ENCODE measurements at places on chromosomes 12 and 14.

GRCh38 chr12:99147130-99147529 lies 500.4 kb upstream of the GARIN6 start:
- DNase-seq: no peak

DNA sequence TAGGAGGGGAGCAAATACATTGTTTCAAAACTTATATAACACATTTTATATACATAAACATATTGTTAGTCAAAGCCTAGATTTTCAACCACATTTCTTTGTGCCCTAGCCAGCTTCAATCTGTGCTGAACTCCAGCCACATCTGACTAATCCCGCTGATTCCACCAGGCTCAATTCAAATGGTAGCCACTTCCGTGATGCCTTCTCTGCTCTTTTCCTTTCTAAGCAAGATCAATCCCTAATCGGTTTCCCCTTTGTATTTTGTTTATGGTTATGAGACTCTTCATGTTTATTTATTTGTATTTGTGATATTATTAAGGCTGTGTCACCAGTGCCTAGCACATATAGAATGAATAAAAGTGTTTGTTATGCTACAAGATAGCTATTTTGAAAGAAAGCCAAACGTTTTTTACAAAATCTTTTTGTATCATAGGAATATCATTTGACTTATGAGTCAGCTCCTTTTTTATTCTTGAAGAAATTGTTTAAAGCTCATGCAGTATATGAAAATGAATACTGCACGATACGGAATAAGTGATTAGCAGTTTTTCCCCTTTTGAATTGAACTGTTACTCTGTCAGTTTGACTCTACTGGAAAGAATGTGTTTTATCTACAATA lies 110.2 kb downstream of the PLEKHA5 start:
- DNase-seq: no peak

DNA sequence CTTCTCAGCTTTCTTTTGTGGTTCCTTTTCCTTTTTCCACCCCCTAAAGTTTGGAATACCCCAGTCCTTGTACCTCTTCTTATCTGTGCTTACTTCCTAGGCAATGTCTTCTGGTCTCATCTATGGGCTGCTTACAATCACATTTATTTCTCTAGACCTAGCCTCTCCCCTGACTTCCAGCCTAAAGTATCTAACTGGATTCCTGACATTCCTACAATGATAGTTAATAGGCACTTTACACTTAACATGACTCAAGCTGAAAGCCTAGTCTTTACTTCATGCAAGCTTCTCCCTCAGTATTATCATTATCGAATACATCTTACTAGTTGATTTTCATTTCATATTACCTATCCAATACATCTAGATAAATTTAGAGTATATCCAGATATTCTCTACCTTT lies 21.2 kb downstream of the CLECL1 start:
- no peak for DNase-seq

GRCh38 chr12:81809829-81810595 lies 50.9 kb upstream of the PPFIA2 start:
- no peak for DNase-seq

DNA sequence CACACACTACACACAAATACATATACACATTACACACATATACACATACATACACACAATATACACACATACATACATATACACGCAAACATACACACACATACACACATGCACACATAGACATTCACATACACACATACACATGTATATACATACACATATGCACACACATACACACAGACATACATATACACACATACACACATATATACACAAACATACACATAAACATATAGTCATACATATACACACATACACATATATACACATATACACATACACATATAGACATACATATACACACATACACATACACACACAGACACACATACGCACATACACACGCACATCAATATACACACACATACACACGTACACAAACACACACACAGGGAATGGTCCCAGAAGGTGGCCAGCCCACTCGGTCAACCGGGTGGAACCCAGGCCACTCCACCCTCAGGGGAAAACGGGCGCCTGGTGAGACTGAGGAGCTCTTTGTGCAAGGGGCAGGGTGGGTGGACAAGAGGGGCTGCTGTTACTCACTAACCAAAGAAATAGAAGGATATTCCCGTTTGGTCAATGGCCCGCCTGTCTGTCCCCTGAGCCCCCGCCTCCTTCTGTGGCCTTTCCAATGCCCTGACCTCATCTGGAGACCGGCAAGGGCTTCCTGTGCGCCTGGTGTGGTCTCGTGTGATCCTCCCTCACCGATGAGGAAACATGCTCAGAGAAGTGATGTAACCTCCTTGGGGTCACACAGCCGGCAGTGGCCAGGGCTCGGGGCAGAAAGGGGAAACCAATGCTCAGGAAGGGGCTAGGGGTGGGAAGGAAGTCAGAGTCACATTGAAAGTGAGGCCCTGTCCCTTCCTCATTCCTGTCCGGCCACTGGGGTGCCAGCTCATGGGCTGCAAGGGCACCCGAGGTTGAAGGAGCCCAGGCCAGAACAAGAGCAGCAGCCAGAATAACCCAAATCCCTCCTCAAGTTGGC lies 5.3 kb downstream of the TRPV4 start:
- DNase-seq: no peak

Measured in RKO (cell line).